AG04450 (cell line): ENCODE measurements at places on chromosomes 7 and 10.

GRCh38 chr7:11434366-11434765 is 397.6 kb downstream of the THSD7A start:
- no peak for DNase-seq

DNA sequence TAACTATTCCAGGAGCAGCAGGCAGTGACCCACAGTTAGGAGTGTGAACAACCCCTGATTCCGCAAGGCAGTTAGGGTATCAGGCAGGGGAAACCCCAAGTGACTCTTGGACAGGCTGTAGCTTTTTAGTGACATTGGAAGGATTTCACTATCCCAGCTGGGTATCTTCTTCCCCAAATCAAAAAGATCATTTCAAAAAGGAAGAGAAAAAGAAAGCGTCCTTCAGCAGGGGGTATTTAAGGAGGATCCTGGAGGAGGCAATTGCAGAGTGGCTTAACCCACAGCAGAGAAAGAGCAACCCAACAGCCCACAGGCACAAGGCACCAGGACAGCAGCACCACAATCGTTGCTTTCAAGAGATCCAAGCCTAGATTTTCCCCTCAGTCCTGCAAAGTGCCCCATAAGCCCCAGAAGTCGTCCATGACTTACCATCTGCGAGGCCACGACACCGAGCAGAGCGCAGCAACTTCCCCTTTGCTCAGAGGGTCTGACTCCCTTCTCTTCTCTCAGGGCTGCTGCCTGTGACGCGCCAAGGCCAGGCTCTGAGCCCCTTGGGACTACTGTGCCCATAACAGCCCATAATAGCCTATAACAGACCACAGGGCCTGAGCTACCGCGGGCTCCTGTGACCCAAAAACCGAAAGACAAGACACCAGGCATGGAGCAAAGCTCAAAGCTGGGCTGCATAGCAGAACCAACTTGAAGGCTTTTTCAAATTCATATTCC is 19.8 kb downstream of the PIK3AP1 start:
- DNase-seq: no peak

- no peak for DNase-seq
Measured at GRCh38 chr10:133151543-133151972, 8.5 kb upstream of the KNDC1 start.

DNA sequence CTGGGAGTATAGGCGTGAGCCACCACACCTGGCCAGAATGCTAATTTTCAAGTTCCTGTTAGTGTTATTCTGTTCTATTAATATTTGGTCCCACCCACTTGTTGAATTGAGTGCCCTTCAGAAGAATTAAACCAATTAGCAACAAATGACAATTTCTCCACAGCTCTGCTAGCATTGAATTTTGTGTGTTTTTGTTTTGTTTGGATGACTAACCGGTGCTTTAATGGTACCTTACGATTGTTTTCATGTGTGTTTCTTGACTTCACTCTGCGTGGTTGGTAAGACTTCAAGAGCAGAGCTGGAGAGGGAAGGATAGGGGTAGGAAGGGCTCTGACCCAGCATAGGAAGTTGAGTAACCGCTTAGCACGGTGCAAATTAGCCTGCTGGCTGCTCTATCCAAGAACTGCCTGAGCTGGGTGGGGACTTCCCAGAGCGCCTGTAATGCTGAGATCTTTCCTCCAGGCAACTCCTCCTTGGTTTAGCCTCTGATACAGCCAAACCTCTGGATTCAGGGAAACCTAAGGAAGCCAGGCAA is 4.6 kb downstream of the ARPC1B start:
- DNase-seq: peak; percentile 54

DNA sequence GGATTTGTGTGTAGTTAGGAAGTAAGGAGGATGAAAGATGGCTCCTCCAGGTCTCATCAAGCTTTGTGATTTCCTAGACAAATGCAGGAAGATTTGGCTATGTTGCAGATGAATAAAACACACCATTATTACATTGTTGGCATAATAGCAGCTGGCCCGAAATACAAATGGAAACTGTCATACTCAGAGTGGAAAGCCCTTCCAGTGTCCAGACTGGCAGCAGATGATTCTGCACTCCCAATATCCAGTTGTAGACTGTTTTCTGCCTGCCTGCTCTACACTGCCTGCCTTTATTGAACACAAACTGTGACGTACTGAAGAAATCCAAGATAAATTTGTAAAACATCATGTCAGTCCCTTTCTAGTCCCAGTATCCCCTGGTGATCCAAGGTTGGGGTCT is 99.7 kb upstream of the FZD1 start:
- DNase-seq: no peak

GRCh38 chr7:25459057-25459456 is 230.8 kb upstream of the NPVF start:
- DNase-seq: no peak

DNA sequence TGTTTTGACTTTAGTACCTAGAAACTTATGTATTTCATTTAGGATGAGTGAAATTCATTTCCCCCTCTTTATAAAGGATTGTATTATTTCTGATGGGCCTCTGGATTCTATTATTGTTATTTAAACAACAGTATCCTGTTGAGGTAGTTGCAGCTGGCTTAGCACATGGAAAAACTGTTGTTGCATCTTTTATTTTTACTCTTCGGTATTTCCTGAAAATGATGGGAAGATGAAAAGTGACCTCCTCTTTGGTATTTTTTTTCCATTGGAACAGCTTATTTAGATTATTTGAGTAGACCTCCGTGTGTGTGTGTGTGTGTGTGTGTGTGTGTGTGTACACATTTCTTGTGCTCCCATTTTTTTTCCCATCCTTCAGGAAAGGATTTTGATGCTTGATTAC is 129.8 kb downstream of the PRKG1 start:
- DNase-seq: no peak

DNA sequence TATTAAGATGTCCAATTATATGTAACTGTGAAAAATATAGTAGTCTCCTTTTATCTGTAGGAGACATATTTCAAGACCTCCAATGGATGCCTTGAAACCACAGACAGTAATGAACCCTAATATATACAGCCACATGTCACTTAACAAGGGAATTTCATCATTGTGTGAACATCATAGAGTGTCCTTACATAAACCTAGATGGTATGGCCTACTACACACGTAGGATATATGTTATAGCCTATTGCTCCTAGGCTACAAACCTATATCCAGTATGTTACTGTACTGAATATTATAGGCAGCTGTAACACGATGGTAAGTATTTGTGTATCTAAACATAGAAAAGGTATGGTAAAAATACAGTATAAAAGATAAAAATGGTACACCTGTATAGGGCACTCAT is 32.4 kb downstream of the MTPN start:
- DNase-seq: no peak

GRCh38 chr10:78415111-78415510 is 381.4 kb downstream of the RPS24 start:
- DNase-seq: no peak

DNA sequence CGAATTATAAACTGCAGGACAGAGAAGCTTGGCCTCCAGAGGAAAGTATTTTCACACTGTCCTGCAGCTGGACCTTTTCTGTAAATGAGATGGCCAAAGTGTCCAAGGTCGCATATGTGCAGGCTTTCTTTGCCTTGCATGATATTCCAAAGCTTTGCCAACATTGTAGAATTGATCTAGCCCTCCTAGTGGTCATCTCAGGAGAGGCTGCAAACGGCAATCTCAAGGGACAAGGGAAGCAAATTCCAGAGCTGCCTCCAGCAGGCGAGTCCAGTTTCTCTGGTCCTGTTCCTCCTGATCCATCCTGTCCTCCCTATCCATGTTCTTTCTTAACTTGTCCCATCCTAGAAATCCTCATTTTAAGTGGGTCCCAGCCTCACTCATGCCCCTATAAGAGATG is 373.4 kb upstream of the PCDH15 start:
- no peak for DNase-seq

DNA sequence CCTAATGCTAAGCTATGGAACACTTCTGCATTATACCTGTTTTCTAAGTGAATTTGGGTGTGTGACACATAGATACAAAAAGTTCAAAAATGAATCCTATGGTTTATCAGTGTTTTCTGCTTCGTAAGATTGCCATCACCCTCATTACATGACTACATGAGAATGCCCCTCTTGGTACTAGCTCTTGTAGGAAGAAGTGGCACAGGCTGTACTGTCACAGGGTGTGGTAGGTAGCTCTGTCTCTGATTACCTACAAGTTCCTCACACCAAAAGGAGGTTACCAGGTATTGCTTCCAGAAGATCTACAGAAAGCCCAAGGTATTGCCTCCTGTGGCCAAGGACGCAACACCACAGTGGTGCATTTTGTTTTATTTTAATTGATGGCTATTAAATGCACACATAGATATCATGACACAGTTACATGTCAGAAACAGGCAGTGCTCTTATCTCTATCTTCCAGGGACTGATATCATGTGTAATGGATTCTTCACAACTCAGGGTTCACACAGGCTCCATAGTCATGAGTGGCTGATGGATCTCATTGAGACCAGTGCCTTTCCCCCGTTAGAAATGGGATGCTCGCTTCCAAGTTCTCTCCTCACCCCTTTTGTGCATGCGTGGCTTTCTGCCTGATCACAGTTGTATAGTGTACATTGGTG is 6.6 kb downstream of the OPTN start:
- DNase-seq: no peak

DNA sequence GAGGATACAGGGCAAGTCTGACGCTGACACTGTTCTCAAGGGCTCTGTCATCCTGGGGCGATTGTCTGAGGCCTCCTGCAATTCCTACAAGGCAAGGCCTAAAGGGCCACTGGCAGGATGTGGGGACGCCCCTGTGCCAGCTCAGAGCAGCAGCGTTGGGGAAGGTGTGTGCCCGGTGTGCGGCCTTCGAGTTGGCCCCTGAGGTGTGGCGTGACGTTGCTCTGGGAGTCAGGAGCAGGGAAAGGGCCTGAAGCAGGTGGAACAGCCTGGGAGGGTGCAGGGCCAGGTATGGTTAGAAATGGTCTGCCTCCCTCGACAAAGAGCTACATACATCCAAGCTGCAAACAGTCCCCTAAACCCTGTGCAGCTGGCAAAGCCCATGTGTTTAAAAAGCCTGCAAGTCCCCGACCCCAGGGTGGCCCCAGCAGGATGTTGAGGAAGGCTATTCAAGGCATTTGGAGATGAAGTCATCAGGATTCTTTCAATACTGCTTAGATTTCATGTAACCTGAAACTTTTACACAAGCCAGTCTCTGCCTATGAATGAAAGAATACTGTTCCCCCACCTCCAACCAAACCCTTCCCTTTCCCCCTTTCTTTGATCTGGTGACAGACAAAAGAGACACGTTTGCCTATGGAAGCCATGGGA is 142.5 kb upstream of the TNS3 start:
- peak; percentile 82 for DNase-seq

- no peak for DNase-seq
Measured at GRCh38 chr7:43649755-43650274, 66.9 kb downstream of the STK17A start.

GRCh38 chr10:14524691-14525324 is 194.1 kb upstream of the FRMD4A start:
- DNase-seq: no peak

DNA sequence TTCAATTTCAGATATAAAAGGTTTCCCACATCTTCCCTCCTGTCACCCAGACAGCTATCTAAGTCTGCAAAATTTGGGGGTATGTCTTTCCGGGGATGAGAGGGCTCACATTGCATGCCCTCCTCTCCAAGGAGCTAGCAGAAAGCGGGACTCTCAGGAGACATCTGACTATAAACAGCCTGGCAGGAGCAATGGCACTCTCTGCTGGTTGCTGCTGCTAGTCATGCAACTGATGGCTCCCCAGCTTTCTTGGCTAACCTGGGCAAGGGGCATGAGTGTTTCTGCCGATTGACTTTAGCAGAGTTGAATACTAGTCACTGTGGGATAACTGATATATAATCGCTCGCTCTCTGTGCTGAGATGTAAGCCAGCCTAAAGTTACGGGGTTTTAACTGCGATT is 12.0 kb downstream of the TBX20 start:
- DNase-seq: no peak

GRCh38 chr10:93436591-93437085 is 45.5 kb downstream of the MYOF start:
- DNase-seq: peak; percentile 84

DNA sequence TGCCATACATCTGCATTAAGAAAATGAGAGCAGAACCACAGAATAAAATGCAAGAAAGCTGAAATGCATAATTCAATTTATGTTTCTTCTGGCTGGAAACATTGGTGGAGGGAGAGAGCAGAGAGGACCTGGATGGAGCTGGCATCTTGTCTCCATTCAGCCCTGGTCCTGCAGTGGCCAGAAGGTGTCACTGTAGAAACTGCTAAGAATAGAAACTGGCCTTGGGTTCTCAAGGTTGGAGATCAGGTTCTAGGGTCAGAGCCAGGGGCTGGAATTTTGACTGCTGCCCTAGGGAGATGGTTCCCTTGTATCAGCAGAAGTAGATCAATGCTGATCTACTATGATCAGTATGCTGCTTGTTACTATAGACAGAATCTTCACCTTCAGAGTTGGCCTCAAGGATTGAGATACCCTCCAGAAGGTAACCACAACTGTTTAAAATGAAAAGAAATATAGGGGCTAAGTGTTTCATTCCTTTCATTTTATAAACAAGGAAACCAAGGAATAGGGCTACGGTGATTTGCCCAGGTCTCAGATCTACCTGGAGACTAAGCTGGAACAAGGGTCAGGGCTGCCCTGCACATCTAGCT is 13.1 kb downstream of the TAS2R41 start:
- DNase-seq: no peak

DNA sequence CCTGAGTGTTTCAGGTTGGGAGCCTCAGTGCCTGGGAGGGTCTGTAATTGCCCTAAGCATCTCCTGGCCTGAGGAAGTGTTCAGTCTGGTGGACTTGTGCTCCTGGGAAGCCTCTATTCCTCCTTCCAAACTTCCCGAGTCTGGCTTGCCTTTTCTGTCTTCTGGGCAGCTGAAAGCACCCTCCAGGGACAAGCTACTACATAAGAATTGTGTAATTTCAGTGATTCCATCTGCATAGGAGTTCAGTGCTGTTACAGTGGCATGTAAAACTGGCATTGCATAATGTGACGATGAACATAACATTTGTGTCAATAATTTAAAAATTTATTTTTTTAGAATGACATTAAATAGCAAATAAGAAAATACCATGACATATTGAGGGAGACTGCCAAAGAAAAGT is 109.3 kb downstream of the AOAH start:
- DNase-seq: no peak

GRCh38 chr10:125025341-125025740 is 83.4 kb downstream of the ZRANB1 start:
- DNase-seq: peak; percentile 15

DNA sequence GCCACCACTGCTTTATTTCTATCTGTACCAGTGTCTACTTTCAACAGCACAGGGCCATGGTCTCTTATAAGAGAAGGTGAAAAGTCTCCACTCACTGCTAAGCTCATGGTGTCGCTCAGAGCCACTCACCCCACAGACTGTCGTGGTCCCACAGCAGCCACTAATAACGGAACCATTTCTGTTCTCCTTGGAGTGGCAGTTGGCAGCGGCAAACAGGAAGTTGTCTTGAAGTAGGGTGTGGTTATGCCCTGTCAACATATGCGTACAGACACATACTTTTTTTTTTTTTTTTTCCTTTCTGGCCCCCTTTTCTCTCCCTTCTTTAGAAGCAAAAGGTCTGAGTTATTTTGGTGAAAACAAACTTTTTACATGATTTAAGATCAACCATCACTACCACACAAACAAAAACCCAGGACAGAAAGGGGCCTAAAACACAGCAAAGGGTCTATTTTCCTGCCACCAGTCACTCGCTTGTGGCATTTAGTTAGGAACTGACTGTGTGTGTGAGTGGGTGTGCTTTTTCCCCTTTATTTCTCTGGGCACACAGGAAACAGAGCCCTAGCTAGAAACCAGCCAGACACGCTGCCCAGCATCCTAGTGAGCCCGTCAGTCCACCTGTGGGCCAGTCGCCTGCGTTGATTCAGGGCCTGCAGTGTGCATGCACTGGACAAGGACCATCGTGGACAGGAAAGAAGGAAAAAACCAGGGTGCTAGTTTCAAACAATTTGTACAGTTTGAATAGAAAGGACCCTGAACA is 96.7 kb upstream of the EFCAB10 start:
- DNase-seq: no peak
